ENCODE measurements at places on chromosomes 13 and 19.

DNA sequence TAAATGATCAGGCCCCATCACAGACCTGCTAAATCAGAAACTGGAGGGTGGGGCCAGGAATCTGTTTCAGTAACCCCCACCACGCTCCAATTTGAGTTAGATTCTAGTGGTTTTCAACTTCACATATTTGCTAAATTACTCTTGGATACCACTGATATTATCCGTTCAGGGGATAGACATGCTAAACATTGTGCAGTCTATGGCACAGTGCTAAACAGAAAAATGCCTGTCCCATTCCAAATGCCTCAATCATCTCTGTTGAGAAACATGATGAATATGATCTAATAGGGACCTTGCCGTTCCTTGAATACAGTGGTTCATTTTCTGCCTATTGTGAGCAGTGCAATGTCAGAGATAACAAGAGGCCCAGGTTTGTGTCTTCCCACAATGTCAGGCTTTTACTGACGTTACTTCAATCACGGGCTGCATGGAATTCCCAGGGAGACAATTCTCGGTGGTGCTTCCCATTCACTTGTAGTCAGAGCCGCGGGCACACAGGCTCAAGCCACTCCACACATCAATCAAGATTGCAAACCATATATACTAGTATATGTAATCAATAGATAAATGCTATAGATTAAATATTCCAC lies 52.7 kb downstream of the MYO16 start:
- H3K36me3 ChIP-seq: no peaks in the 10 kb centered on the region
- DNase-seq: no peak
- H3K4me3 ChIP-seq: no peak overlapping the region
- no peaks in the 10 kb centered on the region for H3K4me1 ChIP-seq

- no peak for DNase-seq
- no peaks in the 10 kb centered on the region for H3K4me1 ChIP-seq
- H3K27me3 ChIP-seq: no peaks in the 10 kb centered on the region
- no peak overlapping the region for H3K4me3 ChIP-seq
Measured at GRCh38 chr19:18951721-18952281, 10.8 kb upstream of the HOMER3 start.

DNA sequence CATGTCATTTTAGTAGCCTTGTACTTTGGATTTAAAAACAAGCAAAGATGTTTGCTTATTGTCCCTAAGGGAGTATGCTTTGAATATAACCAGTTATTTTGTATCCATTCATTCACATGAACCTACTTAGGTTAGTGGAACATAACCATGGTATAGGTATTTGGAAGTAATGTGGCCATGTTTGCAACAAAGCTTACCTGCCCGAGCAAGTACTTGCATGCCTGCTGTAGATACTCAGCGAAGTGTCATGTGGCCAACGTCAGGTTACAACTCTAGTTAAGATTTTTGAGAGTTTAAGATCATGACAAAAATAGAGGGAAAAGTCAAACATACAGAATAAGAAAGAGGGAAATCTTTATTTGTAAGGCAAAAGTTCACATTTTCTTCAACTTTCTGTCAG lies 57.2 kb downstream of the COG6 start:
- DNase-seq: no peak
- H3K4me3 ChIP-seq: no peak overlapping the region
- no peaks in the 10 kb centered on the region for H3K36me3 ChIP-seq
- no peak overlapping the region for H3K27ac ChIP-seq
- H3K4me1 ChIP-seq: no peaks in the 10 kb centered on the region
- no peaks in the 10 kb centered on the region for H3K27me3 ChIP-seq

GRCh38 chr19:47713046-47714021 lies at the start of gene EHD2:
Gene EHD2, plus strand, starts transcription at chr19:47713422. Its CDS starts 3,191 bp downstream, at chr19:47716613.
- no peaks in the 10 kb centered on the region for H3K4me1 ChIP-seq
- peaks cover 8% of the 10 kb centered on the region for H3K27me3 ChIP-seq
- no peak within 1 kb of the TSS for H3K4me3 ChIP-seq
- no peak within 1 kb of the TSS for H3K27ac ChIP-seq
- DNase-seq: no peak

- no peak overlapping the region for H3K27ac ChIP-seq
- no peak for DNase-seq
- peaks cover 2% of the 10 kb centered on the region for H3K4me1 ChIP-seq
- no peak overlapping the region for H3K4me3 ChIP-seq
Measured at GRCh38 chr19:16943942-16944625, 55.3 kb downstream of the F2RL3 start.

All from neuronal stem cell (in vitro differentiated cells).